HCEC 1CT (cell line): ENCODE measurements at places on chromosomes 2 and 18.

DNA sequence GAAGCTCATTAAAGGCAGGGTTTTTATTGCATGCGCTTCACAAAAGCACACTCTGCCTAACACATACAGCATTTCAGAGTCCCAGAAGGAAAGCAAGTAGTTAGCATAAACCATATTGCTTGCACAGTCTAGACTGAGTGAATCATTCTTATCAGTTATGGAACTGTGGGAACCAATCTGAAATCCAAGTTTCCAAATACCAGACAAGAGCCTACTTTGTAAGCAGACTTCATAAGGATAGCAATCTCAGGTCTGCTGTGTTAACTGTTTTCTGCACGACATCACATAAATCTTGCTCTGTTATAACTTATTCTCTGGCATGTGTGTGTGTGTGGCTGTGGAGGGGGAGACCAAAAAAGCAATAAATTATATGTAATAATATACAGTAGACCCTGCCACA, 608.1 kb upstream of the REG3G start:
- no peak for DNase-seq

GRCh38 chr2:14982790-14983189, 350.3 kb downstream of the LRATD1 start:
- no peak for DNase-seq

GRCh38 chr2:151727593-151728552, 6.4 kb downstream of the NEB start:
- no peak for DNase-seq

DNA sequence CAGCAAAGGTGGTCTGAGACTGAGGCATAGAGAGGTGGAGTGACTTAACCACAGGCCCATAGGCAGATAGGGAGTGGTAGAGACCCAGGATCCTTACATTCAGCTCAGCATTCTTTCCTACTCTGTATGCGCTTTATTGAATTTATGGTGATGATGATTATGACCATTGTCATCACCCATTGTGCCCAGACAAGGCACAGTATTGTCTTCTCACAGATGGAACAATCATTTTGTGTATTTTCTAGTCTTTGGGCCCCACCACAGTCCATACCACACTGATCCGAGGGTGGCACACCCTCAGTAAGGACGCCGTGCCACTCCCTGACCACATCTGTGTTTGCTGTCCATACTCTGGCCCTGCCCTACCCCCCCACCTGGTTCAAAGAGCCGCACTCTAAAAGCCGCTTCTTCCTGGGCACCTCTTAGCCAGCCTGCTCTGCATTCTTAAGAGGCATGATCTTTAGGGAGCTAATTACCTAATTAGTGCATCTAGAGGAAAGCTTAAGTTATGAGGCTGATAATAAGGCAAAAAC, 179.6 kb upstream of the SMAD2 start:
- DNase-seq, result no peak

DNA sequence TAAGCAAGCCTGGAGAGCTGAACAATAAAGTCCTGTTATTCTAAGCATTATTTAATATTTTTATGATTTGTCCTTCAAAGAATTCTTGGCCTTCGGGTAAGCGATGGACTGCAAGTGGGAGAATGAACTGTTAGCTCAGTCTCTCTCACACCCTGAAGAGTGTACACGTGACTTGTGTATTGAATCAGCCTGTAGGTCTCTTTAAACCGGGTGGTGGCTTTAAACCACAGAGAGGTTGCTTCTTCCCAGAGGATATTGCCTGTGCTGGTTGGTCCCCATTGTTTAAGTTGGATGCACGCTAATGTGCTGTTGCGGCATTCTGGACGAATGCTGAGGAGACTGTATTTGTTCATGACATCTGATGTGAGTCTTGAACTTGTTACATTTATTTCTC, 183.3 kb downstream of the LTBP1 start:
- DNase-seq, result no peak

DNA sequence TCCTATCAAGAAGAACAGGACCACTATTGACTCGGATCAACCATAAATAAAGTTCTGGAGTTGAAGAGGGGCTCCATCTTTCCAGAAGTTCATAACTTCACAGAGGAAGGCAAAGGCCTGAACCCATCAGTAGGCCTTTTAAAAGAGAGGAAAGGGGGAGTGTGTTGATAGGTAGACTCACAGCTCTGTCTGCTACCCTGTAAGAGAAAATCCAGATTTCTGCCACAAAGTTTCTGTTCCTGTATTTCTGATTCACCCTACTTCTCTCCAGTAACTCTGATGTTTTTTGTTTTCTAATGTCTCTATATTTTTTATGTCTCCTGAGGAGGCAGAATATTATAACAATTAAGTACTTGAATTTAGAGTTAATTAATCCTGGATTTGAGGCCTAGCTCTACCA, 564.0 kb downstream of the TNS1 start:
- no peak for DNase-seq

DNA sequence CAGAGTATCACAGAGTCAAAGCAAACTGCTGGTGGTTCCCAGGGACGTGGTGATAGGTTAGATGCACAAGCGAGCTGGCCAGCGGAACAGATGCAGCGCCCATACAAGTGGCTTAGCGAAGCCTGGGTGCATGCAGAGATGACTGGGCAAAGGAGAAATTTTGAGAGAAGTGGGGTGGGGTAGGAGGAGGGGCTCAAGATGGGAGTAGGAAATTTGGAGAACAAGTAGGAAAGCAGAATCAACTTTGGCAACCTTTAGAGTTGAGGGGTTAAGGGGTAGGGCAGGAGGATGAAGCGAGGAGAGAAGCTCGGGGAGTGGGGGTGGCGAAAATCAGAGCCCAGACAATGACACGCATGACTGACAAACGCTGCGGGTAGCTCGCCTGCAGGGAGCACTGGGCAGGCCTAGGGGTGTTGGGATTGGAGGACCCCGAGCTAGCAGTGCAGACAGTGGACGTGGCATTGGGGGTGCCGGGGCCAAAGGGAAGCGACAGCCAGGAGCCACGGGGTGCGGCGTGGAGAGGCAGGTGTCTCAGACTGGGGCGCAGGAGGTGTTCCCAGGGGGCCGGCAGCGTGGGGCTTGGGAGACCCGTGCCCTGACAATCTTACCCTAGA, 431 bp downstream of the FAM98A start:
- DNase-seq, result peak; percentile 47

GRCh38 chr2:230593765-230594164, 118.9 kb upstream of the CAB39 start:
- DNase-seq, result no peak

DNA sequence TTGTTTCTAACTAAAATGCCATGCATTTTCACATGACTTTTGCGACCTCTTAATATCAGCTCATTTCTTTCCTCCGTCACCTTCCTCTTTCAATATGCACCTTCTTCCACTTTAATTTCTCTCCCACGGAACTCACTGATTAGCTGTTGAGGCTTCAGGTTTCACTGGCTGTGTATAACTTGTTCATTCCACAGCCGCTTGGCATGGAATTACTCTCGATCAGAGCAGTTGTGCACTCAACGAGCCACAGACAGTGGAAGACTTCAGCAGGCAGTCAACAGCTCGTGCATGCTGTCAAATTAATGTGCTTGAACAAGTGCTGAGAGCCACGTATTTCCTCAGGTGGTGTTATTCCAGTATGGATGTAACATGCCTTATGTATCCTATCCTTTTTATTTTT, 491.2 kb upstream of the DDX18 start:
- no peak for DNase-seq

- peak; percentile 48 for DNase-seq
Observed at GRCh38 chr2:23824777-23825212, 102.1 kb downstream of the ATAD2B start.

DNA sequence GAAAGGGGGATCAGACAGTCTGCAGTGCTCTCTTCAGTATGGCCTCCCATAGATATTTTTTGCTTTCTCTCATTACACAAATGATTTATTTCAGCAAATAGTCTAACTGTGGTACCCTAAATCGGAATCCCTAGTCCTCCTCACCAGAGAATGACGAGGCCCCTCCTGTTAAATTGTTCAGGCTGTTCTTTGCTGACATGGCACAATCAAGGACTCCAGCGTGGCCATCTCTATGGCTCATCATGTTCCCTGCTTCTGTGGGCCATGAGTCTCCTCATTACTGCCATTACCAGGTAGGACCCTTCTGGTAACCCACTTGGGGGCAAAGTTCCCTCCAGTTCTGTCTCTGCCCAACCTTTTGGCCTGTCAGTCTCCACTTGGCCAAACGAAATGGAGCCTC, 62.2 kb downstream of the NAB1 start:
- DNase-seq, result no peak

DNA sequence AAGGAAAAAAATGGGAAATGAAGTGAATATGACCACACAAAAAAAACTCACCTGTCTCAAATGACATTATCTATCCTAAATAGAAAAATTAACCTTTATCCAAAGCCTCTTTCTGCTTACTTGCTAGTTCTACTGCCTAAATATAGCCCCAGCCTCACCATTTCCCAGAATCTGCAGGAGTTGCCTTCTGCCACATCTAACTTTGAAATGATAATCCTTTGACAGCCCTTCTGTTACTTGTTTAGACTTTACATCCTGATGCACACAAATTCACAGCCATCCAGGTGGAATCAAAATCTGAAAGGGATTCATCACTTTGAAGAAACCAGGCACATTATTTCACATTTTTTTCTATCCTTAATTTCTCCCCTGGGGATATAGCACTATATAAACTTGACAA, 1356.2 kb upstream of the NXPH2 start:
- no peak for DNase-seq

- DNase-seq, result no peak
Observed at GRCh38 chr2:237699870-237700511, 72.6 kb downstream of the LRRFIP1 start.

DNA sequence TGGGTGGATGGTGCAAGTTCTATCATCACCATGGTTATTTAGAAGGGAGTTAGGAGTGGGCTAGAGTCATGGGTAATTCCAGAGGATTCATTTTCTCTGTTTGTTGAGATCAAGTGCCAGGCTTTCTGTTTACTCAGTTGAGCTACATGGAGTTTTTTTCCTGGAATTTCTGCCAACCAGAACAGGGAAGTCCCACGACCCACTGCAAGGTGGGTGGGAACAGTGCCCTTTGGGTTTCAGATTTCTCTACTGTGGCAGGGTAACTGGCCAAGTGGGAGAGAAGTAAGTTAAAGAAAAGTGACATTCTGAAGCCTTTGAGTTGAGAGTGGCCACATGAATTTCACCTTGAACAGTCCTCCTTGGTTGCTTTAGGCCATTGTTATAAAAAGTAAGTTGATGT, 138.9 kb downstream of the SLC39A10 start:
- DNase-seq, result no peak

DNA sequence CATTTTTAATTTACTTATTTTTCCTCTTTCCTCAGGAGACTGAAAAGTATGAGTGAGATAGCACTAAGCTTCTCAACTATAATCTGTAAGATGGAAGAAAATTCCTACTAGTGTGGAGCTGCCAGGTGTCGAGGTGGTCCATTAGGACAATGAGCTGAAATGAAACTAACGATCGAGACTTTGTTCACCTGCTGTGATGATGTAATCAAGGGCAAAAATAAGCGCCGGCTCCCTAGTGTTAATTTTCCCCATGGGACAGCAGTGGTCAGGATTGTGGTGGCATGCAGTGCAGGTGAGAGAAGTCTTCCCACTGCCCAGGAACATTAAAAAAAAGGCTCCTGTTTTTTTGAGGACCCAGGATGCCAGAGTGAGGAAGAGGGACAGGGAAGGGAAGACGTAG, 859.1 kb upstream of the GCFC2 start:
- DNase-seq, result no peak

DNA sequence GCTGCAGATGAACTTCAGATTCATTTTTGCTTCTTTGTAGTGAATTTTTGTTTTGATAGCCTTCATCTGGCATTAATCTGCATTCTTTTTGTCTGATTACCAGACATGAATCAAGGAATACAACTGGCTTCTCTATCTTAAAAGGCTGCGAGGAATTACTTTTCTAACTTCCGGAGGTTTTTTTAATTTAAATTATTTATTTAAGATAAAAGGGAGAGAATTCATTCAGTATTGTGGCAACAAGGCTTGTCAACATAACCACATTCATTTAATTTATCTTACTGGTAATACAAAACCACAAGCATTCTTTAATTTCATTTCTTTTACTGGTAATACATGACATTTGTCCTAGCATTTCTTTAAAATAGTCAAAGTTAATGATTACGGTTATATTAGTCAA, 36.0 kb downstream of the CSRNP3 start:
- DNase-seq, result no peak

DNA sequence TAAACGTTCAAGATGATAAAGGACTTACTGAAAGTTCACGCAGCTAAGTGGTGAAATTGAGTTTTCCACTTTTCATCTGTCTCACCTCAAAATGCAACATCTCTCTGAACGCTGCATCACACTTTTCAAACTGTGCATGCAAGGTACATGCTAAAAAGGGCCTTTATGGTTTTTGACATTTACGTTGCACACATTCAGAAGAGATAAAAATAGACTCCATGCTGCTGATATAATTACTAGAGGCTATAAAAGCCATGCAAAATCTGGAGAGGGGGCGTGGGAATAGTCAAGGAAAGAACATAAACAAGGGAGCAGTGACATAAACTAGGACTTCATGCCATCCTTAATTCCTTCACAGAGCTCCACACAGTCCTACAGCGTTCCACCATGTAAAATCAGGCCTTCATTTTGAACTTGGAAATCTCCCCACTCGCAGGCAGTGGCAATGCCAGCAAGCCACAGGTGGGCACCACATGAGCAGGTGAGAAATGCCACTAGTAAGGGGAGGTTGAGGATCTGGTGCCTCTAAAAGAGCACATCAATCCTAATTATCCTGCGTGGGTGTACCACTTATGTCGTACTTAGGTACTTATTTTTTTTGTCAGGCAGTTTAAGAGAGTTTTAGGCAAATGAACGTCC, 71.4 kb downstream of the ZEB2 start:
- no peak for DNase-seq

DNA sequence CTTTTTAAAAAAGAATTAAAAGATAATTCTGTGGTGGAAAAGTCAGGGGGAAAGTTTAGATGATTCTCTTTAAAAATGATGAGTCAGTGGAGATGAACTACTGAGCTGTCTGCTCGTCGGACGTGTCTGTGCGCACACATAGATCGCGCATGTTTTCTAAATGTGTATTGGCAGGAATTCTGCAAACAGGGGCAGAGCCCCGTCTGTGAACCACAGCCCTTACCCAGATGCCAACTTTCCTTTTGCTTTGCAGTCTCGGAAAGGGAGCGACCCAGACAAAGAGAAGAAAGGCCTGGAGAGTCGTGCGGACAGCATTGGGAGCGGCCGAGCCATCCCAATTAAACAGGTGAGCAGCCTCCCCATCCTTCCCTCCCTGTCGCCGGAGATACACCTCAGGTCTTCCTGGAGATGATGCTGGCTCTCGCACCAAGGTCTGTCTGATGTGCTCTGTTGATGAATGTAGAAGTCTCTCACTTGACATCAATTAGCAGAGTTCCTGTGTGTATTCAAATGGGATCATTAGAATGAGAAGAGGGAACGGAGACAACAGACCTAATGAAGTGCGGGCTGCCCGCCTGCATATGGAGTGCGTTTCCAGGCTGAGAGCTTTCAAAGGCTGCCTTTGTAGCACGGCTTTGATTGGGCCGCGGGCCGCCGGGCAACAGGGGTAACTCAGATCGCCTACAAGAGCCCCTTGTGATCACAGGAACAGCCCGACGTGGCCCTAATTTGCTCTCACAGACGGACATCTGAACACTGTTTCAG, 313.3 kb downstream of the AGAP1 start:
- no peak for DNase-seq

- DNase-seq, result no peak
Observed at GRCh38 chr18:31549416-31549815, 42.3 kb upstream of the TTR start.
